ENCODE measurements at places on chromosomes 1 and 21. TPM values are rescaled to one million over a fixed set of nuclear protein-coding genes. Genes with fewer than 3 reads are reported as not detected.

GRCh38 chr21:32237021-32237420 is 41.8 kb downstream of the MIS18A start:
- no peak for DNase-seq

- DNase-seq, result peak; percentile 68
Measured at GRCh38 chr1:32242341-32242851, 4.6 kb upstream of the FAM167B start.

DNA sequence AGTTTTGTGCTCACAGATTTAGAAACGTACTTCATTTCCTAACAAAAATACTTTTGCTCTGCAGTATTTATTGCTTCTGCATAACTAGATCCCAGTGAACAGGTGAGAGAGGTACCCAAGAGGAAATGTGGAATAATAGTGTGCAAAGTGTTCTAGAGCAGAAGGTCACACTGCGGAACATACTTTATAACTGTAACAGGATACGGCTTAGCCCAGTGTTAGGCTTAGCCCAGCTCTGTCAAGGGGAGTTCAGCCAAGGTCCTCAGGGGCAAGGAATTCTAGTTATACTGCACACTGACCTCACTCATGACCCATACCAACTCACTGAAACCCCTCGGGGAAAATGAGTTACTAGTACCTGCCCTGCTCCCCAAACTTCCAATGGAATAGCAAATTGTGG is 55.3 kb downstream of the PTPN14 start:
- no peak for DNase-seq

GRCh38 chr1:209839875-209840546 is 12.2 kb downstream of the UTP25 start:
- no peak for DNase-seq

DNA sequence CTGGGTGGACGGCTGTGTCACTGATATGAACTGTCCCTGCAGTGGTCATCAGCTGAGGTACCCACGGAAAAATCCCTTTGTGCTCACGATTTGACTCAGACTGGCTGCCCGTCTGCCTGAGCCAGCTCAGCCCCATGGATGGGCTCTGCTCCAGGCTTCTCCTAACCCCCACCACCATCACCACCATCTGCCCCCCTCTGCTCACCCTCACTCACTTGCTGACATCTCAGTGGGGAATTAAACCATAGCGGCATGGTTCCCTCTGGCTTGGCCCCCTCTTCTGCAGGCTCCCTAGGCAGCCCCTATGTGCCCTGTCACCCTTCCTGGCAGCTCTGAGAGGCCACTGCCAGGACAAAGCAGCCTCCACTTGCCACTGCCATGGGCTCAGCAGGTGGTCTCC is 17.3 kb downstream of the SLC6A9 start:
- no peak for DNase-seq

DNA sequence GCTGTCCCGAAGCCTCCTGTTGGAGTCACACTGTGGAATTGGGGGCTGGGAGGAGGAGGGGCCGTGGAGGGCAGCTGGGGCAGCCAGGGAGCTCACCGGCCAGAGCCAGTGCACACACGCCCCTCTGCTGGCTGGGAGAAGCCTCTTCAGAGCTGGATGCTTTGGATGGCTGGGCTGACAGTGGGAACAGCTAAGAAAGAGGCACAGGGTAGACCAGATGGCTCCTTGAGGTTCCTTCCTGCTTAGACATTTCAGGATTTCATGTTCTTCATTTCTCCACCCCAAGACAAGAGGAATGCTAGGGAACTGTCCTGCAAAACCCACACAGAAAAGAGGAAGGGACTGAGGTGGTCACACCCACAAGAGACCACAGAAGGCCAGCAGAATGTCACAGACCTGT is 254.8 kb upstream of the VAMP3 start:
- peak; percentile 59 for DNase-seq

- DNase-seq, result peak; percentile 52
Measured at GRCh38 chr1:175072099-175072951, 4.7 kb downstream of the TNN start.

DNA sequence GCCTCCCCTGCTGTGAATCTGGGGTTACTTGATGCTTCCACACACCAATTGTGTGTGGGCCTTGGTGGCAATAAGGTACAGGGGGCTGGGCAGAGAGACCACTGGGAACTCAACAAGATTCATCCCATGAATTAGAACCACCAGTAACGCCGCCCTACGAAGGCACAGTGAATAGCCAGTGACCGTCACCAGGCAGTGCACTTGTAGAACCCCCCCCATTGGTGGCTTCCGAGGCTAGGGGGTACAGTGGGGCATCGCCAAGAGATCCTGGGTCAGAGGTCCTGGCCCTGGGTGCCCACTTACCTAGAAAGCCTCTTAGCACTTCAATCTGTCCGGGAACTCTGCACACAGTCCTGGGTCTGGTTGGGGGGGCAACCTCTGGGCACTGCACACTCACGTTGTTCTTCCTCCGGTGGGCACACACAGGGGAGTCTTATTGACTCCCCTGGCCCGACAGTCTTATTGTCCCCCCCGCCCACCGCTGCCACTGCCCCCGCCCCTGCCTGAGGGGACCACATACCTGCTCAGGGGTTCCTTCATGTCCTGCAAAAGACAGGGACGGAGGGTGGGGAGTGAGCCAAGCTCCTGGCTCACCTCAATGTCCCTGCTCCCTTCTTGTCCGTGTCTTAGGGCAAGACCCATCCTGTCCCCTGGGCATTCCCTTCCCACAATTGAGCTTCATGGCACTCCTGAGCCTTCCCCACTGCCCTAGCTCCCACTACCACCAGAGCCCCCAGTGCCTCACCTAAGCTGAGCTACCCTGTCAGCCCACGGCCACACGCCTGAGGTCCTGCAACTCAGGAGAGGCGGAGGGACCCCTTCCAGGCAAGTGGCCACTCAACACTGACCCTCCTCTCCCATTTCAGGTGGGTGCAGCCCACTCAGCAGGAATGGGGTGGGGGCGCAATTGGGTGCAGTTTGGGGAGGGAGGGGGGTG is 2.5 kb upstream of the TRIM11 start:
- no peak for DNase-seq

DNA sequence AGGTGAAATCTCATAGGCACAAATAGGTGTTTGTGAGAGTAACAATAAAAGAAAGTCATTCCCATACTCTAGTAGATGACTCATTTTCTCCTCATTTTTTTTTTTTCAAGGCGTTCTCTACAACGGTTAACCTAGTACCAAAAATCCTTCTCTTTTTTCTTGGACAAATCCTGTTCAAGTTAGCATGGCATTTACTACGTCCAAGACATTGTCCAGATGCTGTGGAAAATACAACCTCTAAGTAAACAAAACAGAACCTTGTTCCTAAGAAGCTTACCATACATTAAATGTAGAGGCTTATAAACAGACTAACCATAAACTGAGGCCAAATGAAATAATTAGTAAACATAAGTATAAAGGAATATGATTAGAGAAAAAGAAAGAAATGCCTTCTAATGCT is 76.2 kb upstream of the RGS4 start:
- DNase-seq, result no peak

DNA sequence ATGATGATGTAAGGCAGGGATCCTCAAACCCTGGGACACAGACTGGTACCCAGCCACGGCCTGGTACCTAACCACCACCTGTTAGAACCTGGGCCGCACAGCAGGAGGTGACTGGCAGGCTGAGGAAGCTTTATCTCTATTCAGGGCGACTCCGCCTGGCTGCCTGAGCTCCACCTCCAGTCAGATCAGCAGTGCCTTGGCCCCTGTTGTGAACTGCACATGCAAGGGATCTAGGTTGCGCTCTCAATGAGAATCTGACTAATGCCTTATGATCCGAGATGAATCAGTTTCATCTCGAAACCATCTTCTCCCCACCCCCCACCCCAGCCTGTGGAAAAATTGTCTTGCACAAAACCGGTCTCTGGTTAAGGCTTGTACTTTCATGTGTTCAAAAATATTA is 4.2 kb downstream of the RNPC3 start:
- DNase-seq, result peak; percentile 47

DNA sequence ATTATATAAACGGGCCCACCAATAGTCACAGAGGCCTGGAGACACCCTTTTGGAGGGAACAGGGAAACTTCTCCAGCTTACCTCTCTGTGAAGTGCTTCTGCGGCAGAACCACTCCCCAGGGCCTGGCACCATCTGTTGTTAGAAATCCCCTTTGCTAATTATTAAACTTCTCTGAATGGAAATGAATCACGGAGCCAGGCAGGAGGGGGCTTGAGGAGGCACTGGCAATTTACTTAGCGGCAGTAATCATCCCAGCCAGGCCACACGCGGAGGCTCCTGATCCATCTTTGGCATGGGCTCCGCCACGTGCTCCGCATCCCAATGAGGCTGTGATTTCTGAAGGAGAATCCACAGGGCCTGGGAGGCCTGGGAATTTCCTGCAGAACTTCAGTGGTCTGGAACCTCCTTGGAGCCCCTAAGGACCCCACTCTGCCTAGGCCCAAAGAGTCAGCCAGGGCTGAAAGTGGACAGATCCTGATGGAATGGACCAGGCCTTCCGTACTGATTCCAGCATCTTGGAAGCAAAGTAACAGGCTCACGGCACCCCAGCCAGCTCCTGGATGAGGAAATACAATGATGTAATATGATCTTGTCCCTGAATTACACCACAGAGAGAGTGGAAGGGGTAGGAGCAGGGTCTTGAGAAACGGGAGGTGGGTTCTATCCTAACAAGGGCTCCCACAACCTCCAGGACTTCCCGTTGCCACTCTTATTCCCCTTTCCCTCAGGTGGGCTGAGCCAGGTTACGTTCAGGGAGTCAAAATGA is 62.3 kb downstream of the GRIK3 start:
- DNase-seq, result no peak

DNA sequence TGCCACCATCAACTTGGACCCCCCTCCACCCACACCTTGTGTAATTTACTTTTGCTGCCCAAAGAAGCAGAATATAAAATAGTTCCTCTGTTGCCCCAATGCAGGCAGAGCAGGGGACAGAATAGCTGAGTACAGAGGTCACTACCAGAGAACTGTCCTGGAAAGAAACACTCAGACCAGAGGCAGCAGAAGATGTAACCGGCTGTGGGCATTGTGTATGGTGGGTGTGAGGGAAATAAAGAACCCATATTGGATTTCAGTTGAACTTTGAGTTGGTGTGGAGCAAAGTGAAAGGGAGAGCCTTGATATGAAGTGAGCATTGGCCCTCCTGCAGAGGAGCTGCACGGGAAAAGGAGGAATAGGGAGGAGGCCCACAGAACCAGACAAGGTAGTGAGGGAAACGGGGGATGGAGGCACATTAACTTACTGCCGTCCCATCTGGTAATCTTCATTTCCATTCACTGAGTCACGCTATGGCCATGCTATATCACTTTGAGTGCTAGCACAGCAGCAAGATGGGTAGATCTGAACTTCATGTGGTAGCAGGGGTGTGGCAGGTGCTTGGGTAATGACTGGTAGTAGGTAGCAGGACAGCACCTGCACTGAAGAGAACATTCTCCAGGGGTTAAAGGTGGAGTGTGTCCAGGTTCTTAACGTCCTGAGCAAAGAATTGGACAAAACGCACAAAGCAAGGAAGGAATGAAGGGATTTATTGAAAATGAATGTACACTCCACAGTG is 56.3 kb upstream of the FBXO28 start:
- no peak for DNase-seq

- no peak for DNase-seq
Measured at GRCh38 chr1:23793861-23794731, 3.2 kb downstream of the LYPLA2 start.

- no peak for DNase-seq
Measured at GRCh38 chr1:38328278-38329035, 281.9 kb upstream of the POU3F1 start.

- DNase-seq, result no peak
Measured at GRCh38 chr1:11266268-11267074, 4.1 kb upstream of the MTOR start.

GRCh38 chr1:41870076-41870562 is 48.6 kb downstream of the HIVEP3 start:
- DNase-seq, result no peak

GRCh38 chr1:50060279-50060678 is 36.5 kb upstream of the AGBL4 start:
- DNase-seq, result no peak

- no peak for DNase-seq
Measured at GRCh38 chr1:76103034-76103433, 28.5 kb downstream of the ST6GALNAC3 start.

DNA sequence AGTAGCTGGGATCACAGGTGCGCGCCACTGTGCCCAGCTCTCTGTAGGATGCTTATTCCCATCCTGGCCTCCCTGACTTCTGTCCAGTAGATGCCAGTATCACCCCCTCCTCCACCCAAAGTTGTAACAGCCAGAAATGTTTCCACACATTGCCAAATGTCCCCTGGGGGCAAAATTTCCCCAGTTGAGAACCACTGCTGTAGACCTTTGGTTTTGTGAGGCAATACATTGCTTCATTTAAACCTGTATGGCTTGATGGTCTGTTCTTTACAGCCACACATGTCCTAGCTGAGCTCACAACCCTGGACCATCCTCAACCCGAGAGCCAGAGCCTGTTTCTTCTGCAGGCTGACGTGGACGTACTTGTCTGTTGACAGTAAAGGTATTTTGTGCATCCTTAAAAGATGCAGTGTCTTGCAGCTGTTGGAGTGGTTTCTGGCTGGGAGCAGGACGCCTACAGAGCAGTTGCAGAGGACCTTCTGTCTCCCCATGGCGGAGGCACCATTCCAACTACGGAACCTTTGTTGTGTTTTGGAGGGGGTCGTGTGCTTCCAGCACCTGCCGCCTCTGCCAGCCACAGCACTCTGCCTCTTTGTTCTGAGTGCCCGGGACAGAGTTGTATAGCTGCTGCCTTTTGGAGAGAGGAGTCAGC is 26.6 kb downstream of the DOP1B start:
- no peak for DNase-seq

DNA sequence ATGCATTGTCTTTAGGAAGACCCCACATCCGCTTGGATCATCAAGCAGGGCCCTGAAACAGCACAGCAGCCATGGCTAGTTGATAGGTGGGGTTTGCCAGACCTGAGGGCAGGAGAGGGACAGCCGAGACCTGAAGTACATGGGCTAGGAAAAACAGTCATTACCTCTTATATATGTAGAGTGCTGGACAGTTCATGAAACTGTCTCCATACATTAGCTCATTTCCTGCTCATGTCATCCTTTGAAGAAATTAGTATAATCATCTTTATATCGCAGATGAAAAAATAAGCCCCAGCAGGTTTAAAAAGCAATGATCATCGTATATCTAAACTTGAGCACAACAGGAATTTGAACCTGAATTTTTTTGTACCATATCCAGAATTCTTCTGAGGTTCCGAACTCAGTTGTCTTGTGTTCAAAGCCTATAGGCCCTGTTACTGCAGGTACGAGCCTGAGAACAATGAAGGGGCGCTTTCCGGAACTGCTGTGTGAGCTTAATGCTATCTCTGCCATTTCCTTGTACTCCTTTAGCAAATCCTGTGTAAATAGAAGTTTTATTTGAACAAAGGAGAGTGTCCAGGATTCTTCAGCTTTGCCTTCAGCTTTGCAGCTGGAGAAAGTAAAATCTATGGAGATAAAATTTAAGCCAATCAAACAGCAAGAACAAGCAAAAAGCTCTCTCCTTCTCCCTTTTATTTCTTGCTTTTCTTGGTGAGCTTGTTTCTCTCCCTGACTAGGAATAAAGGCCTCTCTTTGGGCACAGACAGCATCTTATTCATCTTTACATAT is 32.4 kb upstream of the DUSP10 start:
- DNase-seq, result no peak

ZNF648 gene
- not detected for polyA plus RNA-seq

POU3F1 gene
- polyA plus RNA-seq, result not detected

TRIM45 gene
- polyA plus RNA-seq, result 7.6 TPM

ADAM30 gene
- polyA plus RNA-seq, result not detected

LIPI gene
- polyA plus RNA-seq, result not detected

DISP3 gene
- not detected for polyA plus RNA-seq

SH2D2A gene
- 0.95 TPM for polyA plus RNA-seq

PLA2G5 gene
- polyA plus RNA-seq, result 25.6 TPM

OR2T29 gene
- not detected for polyA plus RNA-seq

ELAPOR1 gene
- polyA plus RNA-seq, result 0.11 TPM

TCP10L gene
- polyA plus RNA-seq, result 2.6 TPM

Measured in heart left ventricle (tissue), 16 donors.